ENCODE measurements at places on chromosomes 11 and 22.

GRCh38 chr22:38316364-38317121, 690 bp downstream of the CSNK1E start:
- DNase-seq: no peak

DNA sequence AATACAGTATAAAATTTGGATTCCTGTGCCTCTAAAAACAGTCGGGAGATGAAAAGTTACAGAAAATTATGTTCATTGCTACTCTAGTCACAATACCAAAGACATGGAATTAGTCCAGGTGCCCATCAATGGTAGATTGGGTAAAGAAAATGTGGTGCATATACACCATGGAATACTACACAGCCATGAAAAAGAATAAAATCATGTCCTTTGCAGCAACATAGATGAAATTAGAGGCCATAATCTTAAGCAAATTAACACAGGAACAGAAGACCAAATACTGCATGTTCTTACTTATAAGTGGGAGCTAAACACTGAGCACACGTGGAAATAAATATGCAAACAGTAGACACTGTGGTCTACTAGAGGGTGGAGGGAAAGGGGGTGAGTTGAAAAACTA, 67.6 kb downstream of the HSD17B12 start:
- no peak for DNase-seq

- no peak for DNase-seq
Measured at GRCh38 chr22:27100789-27101188, 443.4 kb downstream of the MIAT start.

- no peak for DNase-seq
Measured at GRCh38 chr22:35619336-35620094, 2.4 kb upstream of the MB start.

- DNase-seq: no peak
Measured at GRCh38 chr11:66904981-66905521, 48.2 kb downstream of the LRFN4 start.

DNA sequence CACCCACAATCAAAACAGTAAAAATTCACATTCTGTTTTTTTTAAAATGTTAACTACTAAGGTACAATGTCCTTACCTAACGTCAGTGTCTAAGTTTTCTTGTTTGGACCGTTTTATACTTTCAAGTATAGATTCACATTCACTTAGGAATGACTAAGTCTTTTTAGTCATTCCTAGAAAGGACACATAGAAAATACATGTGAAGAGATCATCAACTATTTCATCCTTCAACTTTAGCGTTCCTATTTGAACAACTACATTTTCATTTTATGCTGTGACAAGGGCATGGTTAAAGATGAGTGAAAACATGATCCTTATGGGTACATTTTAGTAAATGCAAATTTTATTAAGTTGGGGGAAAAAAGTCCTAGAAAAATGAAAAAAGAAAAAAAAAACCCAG, 62.8 kb downstream of the DDX10 start:
- DNase-seq: no peak

DNA sequence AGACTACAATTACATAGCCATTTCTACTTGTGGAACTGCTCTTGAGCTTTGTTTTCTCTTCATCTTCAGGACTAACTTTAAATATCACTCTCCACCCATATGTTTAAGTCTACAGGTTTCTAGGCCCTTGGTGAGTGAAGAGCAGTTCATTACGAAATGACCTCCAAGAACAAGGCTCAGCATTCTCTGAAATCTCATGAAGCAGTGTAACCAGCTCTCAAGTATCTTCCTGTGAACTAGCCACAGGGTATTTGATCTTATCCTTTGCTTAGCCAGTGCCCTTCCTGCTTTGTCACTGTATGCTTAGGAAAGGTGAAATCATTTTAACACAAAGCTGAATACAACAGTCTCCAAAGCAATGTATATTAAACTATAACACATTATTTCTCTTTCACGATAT, 20.4 kb upstream of the LYVE1 start:
- DNase-seq: no peak

- DNase-seq: no peak
Measured at GRCh38 chr11:1978720-1979473, 18.7 kb downstream of the H19 start.

DNA sequence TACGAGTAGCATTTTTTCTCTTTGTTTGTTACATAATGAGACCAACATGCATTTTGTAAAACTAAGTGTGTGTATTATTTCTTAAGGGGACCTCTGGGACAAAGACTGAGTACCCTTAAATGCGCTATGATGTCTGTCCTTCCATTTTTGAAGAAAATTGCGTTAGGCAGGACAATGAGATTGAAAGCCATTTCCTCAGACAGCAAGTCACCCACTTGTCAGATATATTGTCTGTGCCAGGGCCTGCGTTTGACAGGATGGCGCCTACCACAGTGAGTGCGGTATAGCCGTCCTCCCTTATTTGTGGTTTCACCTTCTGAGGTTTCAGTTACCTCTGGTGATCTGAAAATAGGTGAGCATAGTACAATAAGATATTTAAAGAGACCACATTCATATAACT, 2.2 kb downstream of the AP2A2 start:
- DNase-seq: no peak

DNA sequence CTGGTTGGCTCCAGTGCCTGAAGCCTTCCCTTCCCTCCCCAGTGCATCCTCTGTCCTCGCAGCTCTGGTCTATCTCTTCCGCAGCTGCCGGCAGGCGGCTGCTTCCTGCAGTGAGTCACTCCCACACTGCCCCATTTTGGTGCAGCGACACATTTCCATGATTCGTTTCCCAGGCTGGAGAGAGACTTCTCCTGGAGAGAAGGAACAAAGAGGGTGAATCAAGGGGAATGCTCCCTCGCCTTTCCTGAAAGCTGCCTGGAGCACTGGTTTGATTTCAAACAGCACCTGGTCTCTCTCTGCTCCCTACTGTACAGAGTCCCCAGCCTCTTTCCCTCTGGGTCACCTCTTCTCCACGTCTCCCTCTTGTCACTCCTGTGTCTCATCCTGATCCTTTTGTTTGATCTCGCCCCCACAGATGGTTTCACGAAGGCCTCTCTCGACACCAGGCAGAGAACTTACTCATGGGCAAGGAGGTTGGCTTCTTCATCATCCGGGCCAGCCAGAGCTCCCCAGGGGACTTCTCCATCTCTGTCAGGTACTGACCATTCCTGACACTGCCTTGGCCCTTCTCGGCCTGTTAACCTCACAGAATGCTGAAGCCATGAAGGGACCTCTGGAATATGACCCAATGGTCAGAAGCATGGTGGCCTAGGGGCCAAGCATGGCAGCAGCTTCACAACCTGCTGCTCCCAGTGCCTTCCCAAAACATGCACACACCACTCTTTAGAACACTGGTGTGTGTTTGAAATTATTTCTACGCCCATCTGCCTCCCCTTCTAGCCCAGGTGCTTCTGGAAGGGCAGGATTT, at the start of gene TMA7B:
TSS of gene TMA7B (plus strand) at position 758 of the 808 bp plus-strand sequence. CDS start 3,978 bp downstream, outside the sequence.
- no peak for DNase-seq

DNA sequence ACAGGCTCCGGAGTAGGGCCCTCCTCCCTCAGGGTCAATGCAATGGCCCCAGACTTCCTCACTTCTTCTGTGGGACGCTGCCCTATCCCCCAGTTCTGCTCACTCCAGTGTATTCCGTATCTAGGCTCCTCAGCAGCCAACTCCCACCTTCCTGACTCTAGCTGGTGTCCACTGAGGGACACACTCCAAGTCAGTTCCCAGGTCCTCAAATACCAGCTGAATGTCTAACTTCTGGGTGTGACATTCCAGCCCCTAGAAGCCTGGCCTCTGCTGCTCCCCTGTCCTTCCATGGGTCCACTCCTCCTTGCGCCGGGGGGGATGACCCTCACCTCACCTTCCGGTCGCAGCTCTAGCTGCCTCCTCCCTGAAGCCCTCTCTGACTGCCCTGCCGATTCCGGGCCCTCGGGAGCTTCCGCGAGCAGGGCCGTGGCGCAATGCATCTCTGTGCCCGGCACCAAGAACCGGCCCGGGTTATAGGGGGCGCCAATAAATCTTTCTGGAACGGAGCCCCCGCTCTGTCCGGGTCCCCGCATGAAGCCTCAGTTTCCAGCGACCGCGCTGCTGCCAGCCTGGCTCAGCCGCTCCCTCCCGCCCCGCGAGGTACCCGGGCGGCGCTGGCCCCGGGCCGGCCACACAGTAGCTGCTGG, 15.4 kb downstream of the BAD start:
- no peak for DNase-seq

DNA sequence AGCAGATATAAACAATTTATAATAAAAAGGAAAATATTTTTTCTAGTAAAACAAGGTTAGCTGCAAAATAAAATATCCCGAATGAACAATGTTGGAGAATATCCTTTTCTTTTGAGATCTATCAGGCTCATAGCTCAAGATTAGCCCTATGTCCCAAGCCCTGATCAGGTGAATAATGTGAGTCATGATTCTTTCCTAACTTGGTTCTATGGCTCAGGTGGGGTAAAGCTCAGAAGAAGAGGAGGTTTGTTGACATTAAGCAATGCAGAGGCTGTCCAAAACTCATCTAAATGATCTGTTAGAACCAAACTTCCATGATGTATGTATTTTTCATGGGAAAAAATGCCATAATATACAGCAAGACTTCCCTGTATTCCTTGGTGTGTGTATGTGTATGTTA, 86.1 kb downstream of the TRIM44 start:
- DNase-seq: no peak

DNA sequence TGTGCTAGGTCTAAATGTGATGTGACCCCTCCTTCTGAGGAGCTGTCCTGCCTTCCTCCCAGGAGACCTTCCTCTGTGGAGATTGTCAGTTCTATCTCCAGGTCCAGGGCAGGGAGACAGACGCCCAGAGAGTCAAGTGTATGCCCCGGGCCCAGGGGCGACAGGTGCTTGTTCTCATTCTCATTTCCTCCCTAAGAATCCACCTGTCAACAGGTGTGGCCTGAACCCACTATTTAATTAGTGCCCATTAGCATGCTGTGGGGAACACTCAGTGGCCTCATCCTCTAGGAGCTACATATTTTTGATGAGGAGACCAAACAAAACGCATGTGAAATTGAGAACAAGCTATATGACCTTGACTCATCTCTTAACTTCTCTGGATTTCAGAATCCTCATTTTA, 9.5 kb downstream of the PKNOX2 start:
- DNase-seq: no peak

DNA sequence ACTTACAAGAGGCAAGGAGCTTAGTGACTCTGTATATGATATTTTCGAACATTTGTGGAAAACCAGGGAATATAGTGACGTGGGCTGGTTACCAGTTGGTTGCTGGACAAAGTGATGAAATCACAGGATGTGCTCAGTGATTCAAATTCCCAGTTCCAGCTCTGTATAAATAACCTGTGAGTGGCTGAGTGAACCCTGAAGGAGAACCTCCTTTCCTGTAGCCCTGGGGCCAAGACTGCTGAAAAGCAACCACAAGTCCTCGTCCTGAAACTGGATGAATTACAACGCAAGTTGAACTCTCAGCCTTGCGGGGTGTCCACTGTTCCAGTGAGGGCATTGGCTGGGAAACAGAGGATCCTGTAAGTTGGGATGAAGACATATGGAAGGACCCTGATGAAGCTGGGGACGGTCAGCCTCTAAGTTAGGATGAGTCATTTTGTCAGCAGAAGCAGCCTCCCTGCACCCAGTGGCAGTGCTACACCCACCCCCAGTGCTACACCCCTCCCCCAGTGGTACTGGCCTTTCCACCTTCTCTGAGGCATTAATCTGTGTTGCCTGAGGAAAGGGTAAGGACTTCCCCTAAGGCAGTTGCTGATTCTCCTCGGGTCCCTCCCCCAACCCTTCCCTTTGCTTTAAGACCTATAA, 22.0 kb upstream of the CD81 start:
- DNase-seq: no peak

GRCh38 chr11:69603111-69603836, 37.7 kb upstream of the CCND1 start:
- DNase-seq: no peak

GRCh38 chr22:28442711-28443525, 236.7 kb downstream of the TTC28 start:
- no peak for DNase-seq

- DNase-seq: no peak
Measured at GRCh38 chr22:46051646-46052045, 74.7 kb upstream of the WNT7B start.

Data from stimulated activated CD8-positive, alpha-beta memory T cell treated with anti-CD3 and anti-CD28 coated beads, Interleukin-4, amount 100 ng/mL, for 1 hour (primary cell).